ENCODE measurements at places on chromosomes 2 and 18.
A peak's percentile ranks its signal among the peaks of the same experiment; 100 is the strongest.

DNA sequence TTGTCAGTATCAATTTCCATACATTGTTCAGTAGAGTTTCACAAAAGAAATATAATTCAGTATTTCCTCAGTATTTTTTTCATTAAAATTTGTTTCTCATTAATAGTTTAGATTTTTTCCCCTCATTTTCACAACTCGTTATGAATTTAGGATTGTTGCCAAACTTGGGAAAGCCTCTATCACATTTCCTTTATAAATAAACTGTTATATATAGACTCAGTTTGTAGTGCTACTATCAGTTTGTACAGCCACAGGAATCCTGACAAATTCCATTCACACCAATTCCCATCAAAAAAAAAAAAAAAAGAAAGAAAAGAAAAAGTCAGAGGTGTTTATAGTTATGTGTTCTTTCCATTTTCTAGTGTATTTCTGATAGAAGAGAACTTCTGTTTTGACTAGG, 123.3 kb upstream of the DCC start:
- DNase-seq, result no peak

DNA sequence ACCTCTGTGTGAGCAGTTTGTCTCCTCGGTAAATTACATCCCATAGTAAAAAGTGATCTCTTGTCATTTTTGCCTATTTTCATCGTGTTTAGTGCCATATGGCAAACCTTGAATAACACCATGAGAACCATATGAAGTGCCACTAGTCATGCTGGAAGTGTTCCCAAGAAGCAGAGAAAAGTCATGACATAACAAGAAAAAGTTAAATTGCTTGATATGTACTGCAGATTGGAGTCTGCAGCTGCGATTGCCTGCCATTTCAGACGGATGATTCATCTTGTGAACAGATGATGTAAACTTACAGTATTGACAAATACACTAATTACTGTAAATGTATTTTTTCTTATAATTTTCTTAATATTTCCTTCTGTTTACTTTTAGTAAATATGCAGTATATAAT, 846.7 kb downstream of the BCL11A start:
- DNase-seq, result no peak

DNA sequence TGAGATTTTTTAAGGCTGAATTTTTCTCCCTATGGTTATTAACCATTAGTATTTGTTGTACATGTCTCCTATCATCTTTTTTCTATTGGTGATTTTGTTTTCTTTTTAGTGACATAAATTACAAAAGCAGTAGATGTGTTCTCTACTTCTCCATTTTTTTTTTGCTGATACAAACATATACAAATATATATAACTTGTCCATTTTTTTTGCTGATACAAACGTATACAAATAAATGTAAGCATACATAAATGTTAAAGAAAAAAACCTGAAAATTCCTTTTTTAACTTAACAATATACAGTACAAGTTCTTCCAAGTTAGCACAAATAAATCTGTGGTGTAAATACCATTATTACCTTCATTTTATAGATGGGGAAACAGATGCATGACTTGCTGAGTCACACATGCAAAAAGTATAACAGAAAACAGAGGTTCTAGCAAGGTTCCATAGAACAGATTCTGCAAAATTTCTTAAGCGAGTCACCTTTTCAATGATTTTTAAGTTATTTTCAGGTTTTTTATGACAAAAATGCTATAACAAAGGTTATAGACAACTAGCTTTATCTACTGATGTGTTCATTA, 2.1 kb downstream of the MSGN1 start:
- no peak for DNase-seq

DNA sequence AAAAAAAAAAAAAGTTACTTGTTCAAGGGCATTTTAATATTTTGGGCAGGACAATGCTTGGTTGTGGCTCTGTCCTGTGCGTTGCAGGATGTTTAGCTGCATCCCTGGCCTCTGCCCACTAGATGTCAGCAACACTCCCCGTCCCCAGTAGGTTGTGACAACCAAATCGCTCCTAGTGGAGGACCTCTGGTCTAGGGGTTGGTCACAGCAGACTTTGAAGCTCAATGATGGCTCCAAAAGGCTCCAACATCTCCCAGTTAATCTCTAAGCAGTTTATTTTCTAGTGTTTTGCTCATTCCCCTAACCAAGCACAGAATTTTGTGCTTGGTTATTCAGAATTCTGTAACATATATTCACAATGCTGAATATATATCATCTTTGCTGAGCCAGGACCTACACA, 67.0 kb downstream of the CHRNA1 start:
- DNase-seq, result peak; percentile 67

DNA sequence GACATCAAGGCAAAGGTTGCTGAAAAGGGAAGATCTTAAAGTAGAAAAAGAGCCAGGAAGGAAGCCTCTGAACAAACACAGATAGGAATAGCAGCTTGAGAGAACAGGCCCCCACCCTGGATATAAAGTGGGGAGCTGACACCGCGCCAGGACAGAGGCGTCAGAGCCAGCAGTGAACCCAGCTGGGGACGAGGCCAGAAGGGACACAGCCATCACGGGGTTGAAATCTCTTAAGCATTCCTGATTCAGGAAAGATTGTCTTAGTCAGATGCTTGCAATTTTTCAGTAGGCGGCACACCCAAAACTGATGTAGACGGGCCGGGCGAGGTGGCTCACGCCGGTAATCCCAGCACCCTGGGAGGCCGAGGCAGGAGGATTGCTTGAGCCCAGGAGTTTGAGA, 93.8 kb upstream of the PHLPP1 start:
- DNase-seq, result no peak

GRCh38 chr2:226622484-226622883, 177.1 kb downstream of the IRS1 start:
- DNase-seq, result no peak

All from retina (tissue), 1 donor.